ENCODE measurements at places on chromosomes 2 and 18.

DNA sequence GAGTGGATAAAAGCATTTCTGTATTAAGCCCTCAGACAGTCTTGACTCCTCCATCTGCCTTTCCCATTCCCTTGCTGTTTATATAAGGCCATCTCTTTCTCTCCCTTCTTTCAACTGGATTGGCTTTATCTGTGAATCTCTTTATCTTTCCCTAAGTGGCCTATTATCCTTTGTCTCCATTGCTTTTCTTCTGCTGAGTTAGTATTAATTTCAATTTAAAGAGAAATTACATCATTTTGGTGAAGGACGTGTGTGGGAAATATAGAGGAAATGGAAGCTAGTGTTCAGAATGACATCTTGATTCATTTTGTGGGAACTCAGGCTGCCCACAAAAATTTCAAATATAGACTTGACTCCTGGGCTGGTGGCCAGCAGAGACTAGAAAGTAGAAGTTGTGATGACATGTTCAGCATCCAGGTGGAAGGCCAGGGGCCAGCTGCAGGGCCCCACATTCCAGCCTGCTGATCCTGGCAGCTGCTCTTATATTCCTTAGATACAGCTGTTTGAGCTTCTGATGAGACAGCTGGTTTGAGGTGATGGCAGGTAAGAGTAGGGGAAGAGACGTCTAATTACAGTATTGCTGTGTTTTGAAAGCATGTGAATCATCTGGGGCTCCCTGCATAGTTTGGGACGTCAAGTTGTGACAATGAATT is 52.3 kb downstream of the DIS3L2 start:
- no peak for DNase-seq

DNA sequence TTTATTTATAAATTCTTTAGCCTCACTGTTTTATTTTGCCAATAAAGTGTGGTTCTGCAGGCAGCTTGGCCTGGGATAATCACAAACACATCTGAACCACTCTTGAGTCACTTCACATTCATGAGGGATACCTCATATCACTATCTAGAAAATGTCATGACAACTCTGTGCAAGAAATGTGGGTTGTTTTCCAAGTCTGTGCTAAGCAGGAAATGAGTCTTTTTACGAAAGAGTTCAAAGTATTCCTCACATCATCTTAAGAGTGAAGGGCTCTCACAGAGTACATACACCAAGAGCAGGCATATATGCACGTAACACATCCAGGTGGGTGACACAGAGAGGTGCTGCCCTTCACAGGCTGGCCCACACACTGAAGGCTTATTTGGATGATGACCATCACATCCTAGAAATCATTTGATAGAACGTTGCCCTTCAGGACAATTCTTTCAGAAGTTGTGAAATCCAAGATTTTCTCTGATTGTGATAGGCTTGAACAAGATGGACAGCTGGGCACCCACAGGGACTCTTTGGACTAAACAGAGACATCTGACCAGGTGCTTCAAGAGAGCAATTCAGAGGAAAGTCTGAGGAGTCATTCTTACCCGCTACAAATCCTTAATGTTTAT is 811.1 kb upstream of the LRATD1 start:
- DNase-seq, result no peak

GRCh38 chr2:23653326-23653725 is 268.3 kb downstream of the KLHL29 start:
- no peak for DNase-seq

DNA sequence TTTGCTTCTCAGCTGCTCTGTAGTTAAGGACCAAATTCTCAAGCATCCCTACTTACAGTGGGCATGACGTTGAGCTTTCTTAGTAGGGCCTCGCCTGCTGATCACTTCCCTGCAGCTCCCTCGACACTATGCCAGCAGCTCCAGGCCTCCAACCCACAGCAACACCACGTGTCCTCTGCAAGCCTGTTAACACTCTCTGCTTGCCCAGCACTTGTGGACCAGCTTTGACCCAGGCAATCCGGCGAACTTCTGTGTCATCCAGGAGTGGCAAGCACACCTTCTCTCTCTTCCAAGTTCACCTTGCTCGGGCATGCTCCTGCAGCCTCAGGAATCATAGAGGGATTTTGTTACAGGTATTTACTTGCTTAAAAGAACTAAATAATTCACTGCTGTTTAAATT is 138.6 kb upstream of the FHL2 start:
- DNase-seq, result no peak

- no peak for DNase-seq
Observed at GRCh38 chr18:54859667-54860421, 31.6 kb downstream of the RAB27B start.

- no peak for DNase-seq
Observed at GRCh38 chr2:20401489-20401835, 45.4 kb upstream of the RHOB start.

DNA sequence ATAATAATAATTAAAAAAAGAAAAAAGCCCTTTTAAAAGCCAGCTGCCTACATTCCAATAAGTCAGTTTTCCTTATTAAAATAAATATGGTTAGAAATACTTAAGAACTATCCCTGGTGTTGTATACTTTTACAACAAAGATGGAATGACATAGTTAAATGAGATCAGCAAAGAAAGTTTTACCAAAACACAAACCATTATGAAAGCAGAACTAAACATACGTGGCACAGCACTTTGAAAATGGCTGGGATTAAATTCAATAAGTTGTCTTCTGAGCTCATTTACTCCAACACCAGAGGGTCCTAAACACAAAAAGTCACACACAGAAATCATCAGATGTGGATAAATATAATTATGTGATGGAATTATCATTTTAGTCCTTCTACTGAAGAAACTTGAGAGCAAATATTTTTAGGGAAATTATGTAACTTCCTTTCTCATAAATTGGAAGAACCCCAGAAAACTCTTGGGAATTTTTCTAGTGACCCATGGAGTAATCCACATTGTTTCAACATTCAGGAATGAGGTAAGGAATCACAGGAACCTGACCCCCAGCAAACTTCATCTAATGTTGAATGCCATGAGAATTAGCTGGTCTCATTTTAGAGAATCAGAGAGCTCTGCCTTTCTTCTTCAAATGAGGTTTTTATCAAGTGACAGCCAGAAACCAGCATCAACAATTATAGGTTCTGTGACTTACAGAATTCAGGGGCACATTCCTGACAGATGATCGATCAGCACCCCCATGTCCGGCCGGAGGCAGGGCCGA is 11.5 kb upstream of the TMEM237 start:
- DNase-seq, result no peak

GRCh38 chr18:23238152-23238531 is 102.9 kb downstream of the CABLES1 start:
- no peak for DNase-seq

DNA sequence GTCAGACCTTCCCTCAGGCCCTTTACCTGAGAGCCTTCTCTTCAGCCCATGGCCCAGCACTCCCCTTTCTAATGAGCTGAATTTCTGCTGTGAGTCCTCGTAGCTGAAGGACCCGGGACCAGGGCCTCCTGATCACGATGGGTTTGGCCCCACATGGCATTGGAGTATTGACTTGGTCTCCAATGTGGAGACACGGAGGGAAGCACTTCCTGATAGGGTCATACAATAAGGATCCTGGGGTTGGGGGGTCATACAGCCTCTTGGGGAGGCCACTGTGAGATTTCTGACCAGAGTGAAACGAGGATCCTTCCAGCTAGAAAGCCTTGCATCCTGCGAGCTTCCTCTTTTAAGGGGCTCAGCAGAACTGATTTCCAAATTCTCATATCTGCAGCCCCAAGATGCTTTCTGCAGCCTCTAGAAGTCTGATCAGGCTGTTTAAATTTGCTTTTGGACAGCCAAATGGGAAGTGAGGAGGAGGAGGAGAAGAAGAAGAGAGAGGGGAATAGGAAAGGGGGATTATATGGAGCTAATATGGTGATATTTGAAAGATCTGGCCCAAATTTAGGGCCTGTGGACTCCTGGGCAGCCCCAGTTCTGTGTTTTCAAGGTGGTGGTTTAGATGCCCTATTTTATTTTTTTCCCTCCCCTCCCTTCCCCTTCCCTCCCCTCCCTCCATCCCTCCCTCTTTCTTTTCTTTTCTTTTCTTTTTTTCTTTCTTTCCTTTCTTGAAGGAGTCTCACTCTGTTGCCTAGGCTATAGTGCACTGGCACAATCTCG is 38.9 kb downstream of the RHOB start:
- DNase-seq, result no peak

Data from Calu3 (cell line).